ENCODE measurements at places on chromosomes 12 and 14. TPM values are rescaled to one million over a fixed set of nuclear protein-coding genes. Genes with fewer than 3 reads are reported as not detected.

CCER1 gene
- total RNA-seq: not detected

NOVA1 gene
- total RNA-seq: 2.7 TPM

TAS2R7 gene
- not detected for total RNA-seq

ATL1 gene
- total RNA-seq: 6.0 TPM

TRAFD1 gene
- 37.1 TPM for total RNA-seq

BCL2L14 gene
- total RNA-seq: 13.6 TPM

GSC gene
- total RNA-seq: not detected

RERGL gene
- 0.70 TPM for total RNA-seq

PTGDR gene
- total RNA-seq: 2.5 TPM

CYP27B1 gene
- 0.23 TPM for total RNA-seq

PAX9 gene
- total RNA-seq: not detected

OR10G3 gene
- total RNA-seq: not detected

TCTN2 gene
- 4.4 TPM for total RNA-seq

PNN gene
- total RNA-seq: 30.9 TPM
